NCI-H187 treated with DMSO at 0.1 percent for 48 hours (cell line): ENCODE measurements at places on chromosomes 5 and 9.

DNA sequence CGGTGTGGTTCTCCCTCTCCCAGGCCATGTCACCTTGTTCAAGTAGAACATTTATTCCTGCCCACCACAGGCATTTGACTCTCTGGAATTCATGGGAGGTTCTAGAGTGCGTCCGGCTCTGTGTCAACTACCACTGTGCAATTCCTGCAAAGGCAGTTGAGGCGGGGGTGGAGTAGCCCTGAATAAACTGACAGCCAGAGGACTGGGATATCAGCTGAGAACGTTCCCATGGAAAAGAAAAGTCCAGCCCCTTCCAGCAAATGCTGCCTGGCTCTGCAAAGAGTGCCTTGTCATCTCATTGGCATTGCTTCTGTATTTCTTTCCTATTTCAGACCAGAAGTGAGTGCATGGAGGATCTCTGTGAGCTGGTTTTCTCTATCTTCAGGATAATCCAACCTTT is 18.9 kb upstream of the MEGF9 start:
- no peak for DNase-seq

GRCh38 chr9:22381170-22381569 is 65.5 kb upstream of the DMRTA1 start:
- no peak for DNase-seq

DNA sequence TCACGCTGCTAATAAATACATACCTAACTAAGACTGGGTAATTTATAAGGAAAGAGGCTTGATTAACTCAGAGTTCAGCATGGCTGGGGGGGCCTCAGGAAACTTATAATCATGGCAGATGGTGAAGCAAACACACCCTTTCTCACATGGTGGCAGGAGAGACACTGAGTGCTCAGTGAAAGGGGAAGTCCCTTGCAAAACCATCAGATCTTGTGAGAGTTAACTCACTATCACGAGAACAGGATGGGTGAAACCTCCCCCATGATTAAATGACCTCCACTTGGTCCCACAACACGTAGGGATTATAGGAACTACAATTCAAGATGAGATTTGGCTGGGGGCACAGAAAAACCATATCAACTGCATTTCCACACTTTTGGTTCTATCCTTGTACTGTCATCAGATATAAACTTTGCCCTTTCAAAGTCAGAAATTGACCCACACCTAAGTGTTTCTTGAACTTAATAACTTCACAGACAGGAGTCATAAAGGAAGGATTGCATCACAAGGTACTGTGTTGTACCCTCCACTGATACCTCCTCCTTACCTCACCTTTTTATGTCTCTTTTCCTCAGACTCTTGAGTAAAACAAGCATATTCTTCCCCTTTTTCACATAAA is 319.1 kb upstream of the PIK3R1 start:
- no peak for DNase-seq

GRCh38 chr5:127471211-127471610 is 46.2 kb upstream of the PRRC1 start:
- no peak for DNase-seq

DNA sequence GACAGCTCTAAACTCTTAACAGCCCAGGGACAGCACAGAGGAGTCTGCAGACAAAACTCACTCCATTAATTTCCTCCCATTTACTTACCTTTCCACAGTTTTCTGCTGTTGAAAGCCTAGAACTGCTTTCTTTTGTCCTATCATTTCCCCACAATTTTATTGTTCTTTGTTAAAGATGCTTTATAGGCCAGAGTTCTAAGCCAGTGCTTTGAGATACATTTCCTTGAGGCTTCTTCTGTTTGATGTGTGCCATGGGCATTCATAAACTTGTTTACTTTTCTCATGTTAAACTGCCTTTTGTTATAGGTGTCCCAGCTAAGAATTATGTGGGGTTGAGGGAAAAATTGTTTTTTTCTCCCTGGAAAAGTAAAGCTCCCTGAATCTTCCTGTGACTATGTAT is 25.9 kb upstream of the SUB1 start:
- DNase-seq, result no peak

- no peak for DNase-seq
Observed at GRCh38 chr5:125987677-125988255, 435.4 kb upstream of the GRAMD2B start.

DNA sequence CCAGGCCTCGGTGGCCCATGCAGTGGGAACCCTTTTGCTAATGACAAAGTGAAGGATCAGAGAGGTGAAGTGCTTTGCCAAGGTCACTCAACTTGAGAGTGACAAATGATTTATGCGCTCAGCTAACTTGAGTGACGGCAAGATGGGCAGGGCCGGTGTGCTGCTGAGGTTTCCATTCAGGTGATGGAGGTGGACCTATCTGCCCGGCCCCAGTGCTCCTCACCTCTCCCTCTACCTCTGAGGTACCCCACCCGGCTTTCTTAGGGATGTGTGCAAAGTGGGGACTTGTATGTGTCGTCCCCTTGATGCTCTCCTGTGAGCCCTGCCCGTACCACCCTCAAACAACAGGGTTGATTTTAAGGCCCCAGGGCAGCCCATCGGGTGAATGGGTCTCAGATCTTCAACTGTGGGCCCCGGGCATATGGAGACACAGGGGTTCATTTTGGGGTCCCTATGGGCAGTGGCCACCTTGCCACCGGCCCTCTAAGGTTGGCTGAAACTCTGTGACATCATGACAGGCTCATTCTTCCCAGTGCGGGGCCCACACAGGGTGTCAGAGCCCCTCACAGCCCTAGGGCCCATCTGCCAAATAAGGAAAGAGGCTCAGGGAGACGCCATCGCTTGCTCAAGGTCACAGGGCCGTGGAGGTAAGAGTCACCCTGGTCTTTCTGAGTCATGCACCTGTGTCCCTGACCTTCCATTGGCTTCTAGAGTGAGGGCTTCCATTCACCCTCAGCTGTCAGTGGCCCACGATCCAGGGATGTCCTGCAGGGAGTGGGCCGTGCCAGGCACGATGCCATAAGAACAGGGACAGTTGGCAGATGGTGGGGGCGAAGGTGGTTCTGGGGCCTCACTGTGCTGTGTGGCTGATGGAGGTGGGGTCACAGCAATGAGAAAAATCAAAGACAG is 170.6 kb upstream of the MVB12B start:
- no peak for DNase-seq

GRCh38 chr5:113205807-113206206 is 229.0 kb downstream of the TSSK1B start:
- no peak for DNase-seq

DNA sequence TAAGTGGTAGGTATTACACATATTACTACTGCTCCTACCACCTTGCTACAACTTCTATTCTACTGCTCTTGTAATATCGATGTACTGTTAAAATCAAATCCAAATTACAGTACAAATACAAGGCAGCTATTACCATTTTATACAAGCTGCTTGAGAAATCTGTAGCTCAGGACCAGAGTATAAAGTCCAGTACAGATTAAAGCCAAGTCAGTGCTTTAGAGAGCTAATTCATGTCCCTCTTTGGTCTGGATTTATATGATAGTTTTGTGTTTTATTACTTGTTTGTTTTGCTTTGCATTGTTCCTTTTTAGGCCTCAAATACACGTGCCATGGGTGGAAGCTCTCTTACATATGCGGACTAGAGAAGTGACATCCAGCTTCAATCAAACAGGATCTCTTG is 75.8 kb downstream of the DPYSL3 start:
- DNase-seq, result no peak

GRCh38 chr5:57736716-57737115 is 254.1 kb upstream of the ACTBL2 start:
- DNase-seq, result no peak

GRCh38 chr9:3385871-3386270 is 139.9 kb downstream of the RFX3 start:
- DNase-seq, result no peak

GRCh38 chr9:94952565-94953373 is 226.3 kb downstream of the AOPEP start:
- DNase-seq, result no peak

- DNase-seq, result no peak
Observed at GRCh38 chr5:158007336-158007735, 148.4 kb upstream of the CLINT1 start.

- DNase-seq, result no peak
Observed at GRCh38 chr5:58649716-58650115, 66.8 kb downstream of the RAB3C start.

DNA sequence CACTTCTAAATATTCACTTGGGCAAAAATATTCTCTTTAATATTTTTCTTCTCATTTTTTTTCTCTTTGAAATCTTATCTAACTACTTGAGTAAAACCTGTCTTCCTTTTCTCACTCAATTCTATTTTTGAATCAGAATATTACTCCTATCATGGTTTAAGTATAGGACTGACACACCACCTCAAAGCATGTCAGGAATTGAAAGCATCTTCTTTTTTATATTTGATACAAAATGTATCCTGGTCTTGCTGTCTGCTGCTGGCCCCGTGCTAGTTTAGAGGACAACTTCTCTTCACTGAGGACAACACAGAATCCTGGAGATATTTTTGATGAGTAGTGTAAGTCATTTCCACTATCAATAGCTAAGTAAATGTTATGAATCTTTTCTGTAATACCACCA is 383.6 kb downstream of the GADD45G start:
- DNase-seq, result no peak

- DNase-seq, result no peak
Observed at GRCh38 chr5:36741128-36741527, 134.7 kb downstream of the SLC1A3 start.

GRCh38 chr5:84265130-84265529 is 119.5 kb downstream of the EDIL3 start:
- DNase-seq, result no peak

GRCh38 chr5:55037890-55038289 is 13.8 kb downstream of the GZMK start:
- no peak for DNase-seq

DNA sequence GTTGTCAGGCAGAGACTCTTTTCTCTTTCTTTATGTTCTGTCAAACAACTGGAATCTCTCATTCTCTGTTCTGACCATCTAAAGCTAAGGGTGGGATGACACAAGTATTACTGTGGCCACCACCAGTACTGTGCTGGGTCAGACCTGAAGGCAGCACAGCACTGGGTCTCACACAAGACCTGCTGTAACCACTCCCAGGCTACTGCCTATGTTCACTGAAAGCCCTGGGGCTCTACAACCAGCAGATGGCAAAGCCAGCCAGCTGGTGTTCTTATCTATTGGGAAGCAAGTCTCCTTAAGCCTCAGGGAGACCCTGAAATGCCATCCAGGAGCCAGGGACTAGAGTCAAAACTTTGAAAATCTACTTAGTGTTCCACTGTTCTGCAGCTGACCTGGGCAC is 189.5 kb downstream of the SLCO4C1 start:
- DNase-seq, result no peak

- no peak for DNase-seq
Observed at GRCh38 chr5:27962198-27962597, 923.8 kb upstream of the CDH9 start.
